ENCODE measurements at places on chromosomes 6 and 20. TPM values are rescaled to one million over a fixed set of nuclear protein-coding genes. Genes with fewer than 3 reads are reported as not detected.

DNA sequence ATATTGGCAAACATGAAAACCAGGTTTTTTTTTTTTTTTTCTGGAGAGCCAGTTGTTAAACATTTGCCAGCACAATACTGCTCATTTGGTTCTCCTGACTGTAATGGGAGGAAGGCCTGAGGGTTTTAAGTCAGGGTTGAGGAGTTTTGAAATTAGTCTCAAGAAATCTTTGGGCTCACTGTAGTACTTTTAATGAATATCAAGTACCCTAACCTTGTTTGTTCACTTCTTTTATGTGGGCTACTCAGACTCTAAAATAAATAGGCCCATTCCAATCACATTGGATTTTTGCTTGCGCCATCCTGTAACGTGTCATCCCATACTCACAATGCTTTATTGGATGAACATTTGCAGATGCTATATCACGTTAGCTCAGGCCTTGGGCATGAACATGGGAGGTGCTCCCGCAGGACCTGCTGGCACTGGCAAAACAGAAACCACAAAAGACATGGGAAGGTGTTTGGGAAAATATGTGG is 146.9 kb downstream of the DNAH8 start:
- no peak for DNase-seq

DNA sequence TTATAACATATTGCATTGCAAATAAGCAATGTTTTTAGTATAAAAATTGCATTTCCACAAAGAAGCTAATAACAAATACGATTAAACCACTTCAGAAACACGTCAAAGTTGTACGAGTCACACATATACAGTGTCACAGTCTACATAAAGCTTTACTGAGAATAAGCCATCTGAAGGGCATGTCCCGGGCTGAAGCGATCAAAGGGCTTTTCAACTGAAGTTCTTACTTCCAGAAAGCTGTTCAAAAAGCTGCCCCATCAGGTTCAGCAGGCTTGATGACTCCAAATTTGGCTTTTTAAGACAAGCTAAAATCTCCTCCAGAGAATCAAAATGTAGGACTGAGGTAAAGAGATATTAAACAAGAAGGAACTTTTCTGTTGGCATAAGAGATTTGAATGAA is 37.5 kb upstream of the HAO1 start:
- no peak for DNase-seq

DNA sequence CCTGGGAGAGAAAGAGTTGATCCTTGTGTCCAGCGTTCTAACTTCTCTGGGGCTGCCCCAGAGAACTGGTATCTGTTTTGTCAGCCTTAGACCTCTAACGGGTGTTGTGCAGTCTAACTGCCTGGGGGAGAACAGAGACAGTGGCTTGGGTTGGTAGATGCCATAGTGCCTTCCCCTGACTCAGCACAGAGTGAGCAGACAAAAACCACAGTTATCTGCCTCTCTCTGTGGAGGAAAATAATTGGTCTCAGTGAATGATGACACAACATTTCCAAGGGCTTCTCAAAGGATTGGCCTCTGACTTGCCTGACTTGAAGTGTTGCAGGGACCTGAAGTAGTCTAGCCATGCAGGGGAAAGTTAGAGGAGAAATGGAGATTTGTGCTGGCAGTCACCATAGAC is 226.2 kb upstream of the MAN1A1 start:
- DNase-seq: peak; percentile 31

Gene NCOA3
- 12.3 TPM for total RNA-seq

DNA sequence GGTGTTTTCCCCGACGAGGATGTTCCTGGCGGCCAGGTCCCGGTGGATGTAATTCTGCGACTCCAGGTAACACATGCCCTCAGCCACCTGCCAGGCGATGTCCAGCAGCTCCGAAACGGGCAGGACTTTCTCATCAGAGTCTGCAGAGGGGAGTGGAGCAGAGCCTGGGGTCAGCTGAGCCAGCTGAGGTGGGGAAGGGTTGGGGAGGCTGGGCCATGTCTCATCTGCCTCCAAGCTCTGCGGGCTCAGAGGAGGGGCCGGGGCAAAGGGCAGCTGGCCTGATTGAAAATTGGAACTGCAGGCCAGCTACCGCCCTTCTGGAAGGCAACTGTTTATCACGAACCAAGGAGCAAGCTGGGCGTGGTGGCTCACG is 6.4 kb downstream of the PTK6 start:
- DNase-seq: no peak

- no peak for DNase-seq
Measured at GRCh38 chr6:20691185-20691584, 156.9 kb downstream of the CDKAL1 start.

GRCh38 chr6:47852727-47853126 is 70.9 kb downstream of the OPN5 start:
- DNase-seq: no peak

Gene SAPCD1
- total RNA-seq: 2.8 TPM

- no peak for DNase-seq
Measured at GRCh38 chr20:43984587-43984986, 69.9 kb downstream of the TOX2 start.

DNA sequence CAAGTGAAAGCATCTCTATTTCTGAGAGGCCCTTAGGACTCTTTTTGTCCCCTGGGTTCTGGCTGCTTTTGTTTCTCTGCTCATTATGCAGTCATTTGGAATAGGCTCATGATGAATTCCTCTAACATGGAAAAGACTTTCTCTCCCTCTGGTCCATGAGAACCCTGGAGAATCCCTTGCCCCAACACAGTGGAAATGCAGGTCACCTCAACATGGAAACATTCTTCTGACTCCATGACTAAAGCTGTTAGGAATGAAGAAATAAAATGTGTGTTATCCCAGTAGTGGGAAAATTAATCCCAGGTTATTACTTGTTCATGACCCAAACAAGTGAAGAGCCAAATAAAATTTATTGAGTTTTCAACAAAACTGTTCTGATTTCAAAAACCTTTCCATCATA is 458.6 kb downstream of the EPM2A start:
- DNase-seq: no peak

All from H4 (cell line).